Eye (tissue), 1 donor: ENCODE measurements at places on chromosomes 4 and X.

DNA sequence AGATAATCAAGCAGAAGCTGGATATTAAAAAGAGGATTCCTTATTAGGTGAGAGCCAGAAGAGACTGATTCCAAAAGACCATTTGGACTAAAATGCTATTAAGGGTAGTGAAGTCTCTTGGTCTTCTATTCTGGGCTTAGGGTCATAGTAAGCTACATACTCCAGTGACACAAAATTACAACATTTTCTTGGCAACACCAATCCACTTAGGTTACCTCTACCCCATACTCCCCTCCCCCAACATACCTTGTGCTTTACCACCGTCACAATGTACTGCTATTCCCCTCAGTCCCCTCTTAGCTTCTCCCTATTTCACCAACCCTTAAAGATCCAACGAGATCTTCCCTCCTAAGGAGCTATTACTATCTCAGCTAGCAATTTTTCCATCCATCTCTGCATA is 11.4 kb downstream of the RLIM start:
- no peak for DNase-seq

DNA sequence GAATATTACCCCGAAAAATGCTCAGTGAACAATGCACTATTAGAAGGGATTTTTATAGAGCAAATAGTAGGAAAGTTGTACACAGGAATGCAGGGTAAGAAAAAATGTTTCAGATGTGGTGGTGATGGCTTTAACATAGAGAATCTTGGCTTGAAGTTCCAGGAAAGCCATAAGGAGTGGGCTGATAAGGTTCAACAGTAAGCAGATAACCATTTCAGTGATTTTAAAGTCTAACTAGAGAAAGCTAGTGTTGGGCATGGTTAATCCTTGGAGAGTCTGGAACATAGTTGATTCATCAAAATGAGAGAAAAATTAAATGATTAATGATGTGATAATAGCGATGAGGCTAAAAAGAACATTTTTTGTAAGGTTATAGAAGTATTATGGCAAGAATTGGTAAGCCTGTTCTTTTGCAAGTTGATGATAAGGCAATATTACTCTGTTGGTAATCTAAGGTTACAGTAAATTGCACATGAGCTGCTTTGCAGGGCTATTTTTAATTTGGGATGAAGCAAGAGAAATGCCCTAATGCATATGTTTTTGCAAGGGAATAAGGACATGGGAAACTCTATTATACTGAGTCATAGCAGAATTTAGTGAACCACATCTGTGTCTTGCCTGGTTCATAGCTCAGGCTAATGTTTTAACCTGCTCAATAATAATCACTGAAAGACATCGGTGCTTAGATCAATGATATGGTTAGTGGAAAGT is 44.3 kb downstream of the GALNTL6 start:
- DNase-seq, result no peak

DNA sequence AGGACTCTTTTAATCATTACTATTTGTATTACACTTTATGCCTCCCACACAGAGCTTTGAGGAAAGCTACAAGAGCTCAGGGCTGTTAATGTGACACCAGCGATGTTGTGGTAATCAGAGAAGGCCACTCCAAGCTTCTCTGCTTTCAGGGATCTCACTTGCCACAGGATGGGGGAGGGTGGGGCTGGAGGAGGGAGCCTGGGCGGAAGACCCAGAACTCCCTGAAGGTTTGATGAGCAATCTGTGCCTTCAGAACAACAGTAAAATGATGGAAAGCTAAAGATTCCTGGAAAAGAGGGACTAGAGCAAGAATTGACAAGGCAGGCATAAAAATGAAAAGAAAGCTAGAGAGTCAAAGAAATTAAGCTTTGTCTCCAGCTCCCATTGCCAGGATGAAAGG is 75.6 kb downstream of the MAML3 start:
- DNase-seq, result peak; percentile 59

DNA sequence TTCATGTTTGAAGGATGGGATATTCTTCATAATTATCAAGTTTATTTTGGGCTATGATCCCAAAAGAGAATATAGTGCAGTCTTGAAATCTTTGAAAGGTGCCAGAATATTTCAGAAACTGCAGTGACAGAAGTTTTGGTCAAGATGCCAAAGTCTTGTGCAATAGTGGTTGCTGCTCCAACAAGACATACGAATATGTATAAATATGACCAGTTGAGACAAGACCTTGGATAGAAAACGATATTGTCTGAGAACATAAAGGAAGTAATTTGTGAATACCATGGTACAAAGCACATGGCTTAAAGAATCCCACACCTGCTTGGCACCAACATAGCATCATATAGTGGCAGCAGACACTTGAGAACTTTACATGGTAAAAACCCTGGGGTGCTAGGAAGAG is 48.6 kb upstream of the AMELX start:
- DNase-seq, result no peak

DNA sequence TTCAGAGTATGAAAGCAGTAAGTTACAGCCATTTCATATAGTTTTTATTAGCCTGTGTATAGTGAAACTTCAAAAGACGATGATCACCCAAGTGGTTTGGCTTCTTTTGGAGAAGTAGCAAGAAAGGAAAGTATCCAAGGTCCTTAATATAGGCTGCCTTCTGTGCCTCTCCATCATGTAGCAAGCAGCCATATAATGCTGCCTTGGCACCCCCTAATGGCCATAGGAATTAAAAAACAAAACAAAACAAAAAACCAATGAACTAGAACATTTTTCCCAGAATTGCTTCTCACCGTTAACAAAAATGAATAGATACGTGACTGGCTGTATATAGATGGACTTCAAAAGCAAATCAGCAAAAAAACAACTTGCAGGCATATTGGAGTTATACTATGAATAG is 18.9 kb downstream of the LAMP2 start:
- peak; percentile 15 for DNase-seq

- peak; percentile 79 for DNase-seq
Measured at GRCh38 chr4:82561786-82562563, at the start of gene TMEM150C. TMEM150C (minus strand) TSS chr4:82561988; CDS start chr4:82504657, 57,331 bp downstream.

DNA sequence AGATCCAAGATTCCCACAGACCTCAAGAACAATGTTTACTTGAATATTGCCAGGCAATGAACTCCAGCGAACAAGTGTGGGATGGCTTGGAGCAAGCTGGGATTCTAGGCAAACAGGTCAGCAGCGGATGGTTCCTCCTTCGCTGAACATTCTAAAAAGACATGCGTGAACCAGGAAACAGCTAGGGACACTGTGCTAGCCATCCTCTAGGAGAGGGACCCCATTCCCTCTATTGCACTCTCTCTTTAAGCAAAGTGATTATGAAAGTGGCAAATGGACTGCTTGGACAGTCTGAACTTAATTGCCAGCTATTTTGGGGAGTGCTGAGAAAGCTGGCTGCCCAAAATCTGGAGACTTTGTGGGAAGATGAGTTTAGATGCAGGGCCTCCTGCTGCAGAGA is 29.9 kb upstream of the TEC start:
- DNase-seq, result no peak

DNA sequence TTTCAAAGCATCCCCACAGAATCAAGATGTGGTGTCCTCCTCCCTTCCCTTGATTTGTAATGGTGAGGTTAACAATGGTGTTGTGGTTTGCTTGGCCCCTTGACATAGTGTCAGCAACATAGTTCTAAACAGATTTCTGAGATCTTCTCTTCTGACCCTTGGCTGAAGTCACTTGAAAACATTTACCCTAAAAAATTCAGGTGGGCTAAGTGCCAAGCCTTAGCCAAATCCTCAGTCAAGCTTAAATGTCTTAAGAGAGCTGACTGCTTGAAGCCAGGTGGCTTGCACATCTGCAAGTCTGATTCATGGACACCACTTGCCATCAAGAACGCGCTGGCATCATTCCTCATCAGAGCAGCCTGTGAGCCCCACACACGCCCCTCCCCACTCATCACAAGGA is 173.2 kb downstream of the MGST2 start:
- no peak for DNase-seq

DNA sequence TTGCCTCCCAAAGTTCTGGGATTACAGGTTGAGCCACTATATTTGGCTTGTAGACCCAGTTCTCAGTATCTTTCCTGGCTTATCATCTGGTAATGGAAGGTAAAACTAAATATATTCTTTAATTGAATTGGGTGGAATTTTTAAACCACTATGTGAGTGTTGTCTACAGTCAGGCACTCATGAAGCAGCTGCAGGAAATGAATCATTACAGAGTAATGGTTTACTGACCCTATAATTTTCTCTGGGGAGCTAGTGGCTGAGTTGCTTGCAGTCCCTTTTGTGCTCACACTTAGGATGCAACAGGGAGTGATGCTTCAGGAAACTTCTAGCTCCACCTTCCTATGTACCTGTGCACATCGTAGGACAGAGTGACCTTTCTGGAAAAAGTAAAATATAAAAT is 4.1 kb upstream of the UGT2B7 start:
- DNase-seq, result no peak

DNA sequence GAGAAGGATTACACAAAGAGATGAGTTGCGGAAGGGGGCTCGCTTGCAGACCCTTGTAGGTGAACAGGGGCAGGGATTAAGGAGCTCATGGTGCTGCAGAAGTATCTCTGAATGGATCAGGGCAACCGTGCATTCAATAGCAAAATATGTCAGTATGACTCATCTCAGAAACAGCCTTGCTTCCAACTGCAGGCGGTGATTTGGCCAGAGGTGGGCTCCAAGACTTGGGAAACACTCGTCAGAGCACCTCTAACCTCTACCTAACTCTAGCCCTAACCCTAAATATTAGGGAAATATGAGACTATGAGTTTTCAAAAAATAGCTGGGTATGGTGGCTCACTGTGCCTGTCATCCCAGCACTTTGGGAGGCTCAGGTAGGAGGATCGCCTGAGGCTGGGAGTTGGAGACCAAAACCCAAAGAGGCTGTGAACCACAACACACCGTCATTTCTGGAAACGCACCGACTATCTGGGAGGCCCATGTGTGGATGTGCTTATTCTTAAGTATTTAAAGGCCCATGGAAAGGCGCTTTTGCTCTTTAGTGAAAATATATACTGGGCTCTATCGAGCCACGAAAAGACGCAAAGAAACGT is 102.6 kb downstream of the DHRSX start:
- peak; percentile 24 for DNase-seq

GRCh38 chr4:160546201-160546600 is 1443.3 kb downstream of the RAPGEF2 start:
- DNase-seq, result no peak

GRCh38 chr4:26441102-26441501 is 49.2 kb downstream of the CCKAR start:
- peak; percentile 12 for DNase-seq

DNA sequence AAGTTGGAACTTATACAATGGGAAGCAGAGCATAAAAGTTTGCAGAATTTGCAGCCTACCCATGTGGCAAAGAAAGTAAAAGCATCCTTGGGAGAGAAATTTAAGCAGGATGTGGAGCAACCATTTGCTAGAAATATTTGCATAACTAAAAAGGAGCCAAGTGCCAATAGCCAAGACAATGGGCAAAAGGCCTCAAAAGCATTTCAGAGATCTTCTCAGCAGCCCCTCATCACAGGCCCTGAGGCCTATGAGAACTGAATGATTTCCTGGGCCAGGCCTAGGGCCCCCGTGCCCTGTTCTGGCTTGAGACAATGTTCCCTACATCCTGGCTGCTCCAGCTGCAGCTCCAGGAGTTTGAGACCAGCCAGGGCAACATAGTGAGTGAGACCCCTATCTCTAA is 25.3 kb upstream of the RAB28 start:
- DNase-seq, result no peak

DNA sequence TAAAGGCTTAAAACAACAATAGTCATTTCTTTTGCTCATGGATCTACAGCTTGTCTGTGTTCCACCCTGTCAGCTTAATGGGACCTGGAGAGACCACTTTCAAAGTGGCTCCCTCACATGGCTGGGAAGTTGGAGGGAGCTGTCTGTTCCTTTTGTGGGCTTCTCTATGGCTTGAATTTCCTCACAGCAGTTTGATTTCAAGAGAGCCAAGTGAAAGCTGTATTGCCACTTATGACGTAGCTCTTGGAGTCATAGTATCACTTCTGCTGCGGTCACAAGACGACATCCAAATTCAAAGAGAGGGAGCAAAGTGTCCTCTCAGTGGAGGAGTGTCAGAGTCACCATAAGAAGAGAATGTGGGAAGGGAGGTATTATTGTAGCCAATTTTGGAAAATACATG is 22.7 kb upstream of the ACSL1 start:
- DNase-seq, result no peak

DNA sequence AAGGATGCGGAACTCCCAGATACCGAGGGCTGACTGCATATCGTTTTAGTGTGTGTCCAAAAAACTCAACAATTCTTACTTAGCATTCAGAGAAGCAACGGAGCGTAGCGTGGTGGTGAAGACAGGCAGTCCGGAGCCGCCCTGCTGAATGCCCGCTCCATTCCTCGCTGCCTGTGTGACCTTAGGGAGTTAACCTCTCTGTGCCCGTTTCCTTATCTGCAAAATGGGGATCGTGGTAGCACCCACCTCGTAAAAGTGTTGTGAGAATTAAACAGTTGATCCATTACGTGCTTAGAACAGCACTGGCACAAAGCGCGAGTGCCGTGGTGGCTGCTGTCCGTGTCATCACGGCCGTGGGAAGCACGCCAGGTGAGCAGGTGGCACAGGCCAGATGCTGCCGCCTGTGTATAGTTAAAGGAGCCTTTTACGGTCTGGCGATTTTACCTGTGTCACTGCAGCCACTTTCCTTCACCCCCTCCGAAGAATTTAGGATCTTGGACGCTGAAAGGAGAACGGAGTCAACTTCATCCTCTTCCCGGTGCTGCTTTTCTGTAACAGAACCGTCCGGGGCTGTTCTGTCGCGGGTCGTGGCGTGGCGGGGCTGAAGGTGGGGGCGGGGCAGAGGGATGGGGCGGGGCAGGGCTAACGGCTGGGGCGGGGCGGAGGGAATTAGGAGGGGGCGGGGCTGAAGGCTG is 885 bp downstream of the CCDC110 start:
- DNase-seq, result peak; percentile 82

GRCh38 chr4:54445866-54446265 is 211.9 kb upstream of the KIT start:
- DNase-seq, result no peak

DNA sequence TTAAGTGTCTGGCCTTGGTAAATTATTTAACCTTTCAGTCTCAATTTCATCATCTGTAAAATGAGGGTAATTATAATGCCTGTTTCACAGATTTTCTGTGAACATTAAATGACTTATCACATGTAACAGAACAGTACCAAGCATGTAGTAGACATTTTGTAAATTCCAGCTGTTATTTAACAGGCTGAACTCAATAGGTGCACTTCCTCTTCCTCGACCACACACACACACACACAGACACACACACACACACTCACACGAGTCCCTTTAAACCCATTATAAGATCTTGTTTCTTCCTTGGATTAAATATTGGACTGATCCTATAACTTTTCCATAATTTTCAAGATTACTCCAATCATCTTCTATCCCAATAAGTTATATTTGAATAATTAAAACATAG is 53.4 kb upstream of the COL25A1 start:
- DNase-seq, result no peak
